ENCODE measurements at places on chromosomes 16 and 17.

- DNase-seq = no peak
These were observed 17.6 kb downstream of the CCDC92B start for GRCh38 chr17:2731807-2732206.

- peak; percentile 84 for DNase-seq
These were observed 6.6 kb downstream of the RIPOR1 start for GRCh38 chr16:67535201-67535600.

DNA sequence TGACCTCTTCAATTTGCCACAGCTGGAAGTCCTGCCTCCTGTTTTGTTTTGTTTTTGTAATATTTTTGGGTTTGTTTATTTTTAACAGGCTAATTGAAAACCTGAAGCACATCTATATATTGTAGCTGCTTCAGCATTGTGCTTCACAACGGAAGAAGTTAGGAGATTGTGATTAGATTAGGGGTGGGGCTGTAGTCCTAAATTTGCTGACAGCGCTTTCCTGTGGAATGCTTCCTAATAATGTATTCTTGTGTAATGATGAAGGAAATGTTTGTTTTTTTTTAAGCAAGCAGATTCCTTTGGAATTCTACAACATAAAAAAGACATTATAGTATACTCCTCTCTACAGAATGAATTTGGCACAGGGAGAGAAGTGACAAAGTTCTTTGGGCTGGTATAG is 70.1 kb downstream of the NLK start:
- no peak for DNase-seq

DNA sequence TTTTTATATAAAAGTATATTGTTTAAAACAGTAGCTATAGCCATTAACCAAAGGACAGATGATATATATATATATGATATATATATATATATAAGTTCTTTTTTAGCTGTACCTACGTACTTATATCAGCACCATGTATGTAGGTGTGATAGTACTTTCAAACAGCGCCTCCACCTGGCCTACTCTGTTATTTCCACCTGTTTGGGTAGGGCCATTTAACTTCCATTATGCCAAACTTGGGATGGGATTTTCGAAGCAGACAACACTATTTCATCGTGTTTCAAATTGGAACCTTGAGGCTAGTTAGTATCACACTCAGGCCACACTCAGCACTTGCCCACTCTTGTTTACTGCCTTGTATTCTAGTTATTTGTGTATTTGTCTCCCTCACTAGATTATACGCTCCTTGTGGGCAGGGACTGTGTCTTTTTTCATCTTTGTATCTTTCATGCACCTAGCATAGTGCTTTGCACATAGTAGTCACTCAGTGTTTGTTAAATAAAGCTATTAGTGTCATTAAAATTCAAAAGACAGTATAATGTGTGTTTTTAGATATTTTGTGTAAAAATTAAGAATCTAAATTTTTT is 11.8 kb upstream of the CLTC start:
- DNase-seq = no peak

DNA sequence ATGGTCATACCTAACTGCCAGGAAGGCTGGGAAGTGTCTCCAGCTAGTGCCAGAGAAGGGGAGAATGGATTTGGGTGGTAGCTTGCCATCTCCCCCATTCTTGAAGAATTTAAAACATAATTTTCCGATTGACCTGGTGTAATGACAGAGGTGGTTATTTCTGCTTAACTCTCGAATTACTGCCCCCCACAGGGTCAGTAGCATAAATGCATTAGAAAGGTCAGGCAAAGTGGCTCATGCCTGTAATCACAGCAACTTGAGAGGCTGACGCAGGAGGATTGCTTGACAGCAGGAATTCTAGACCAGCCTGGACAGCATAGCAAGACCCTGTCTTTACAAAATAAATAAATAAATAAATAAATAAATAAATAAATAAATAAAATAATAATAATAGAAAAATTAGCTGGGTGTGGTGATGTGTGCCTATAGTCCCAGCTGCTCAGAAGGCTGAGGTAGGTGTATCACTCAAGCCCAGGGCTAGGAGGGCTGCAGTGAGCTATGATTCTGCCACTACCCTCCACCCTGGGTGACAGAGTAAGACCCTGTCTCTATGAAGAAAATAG is 27.5 kb downstream of the TMC7 start:
- no peak for DNase-seq

GRCh38 chr17:63171428-63172393 is 205.7 kb downstream of the TANC2 start:
- no peak for DNase-seq

DNA sequence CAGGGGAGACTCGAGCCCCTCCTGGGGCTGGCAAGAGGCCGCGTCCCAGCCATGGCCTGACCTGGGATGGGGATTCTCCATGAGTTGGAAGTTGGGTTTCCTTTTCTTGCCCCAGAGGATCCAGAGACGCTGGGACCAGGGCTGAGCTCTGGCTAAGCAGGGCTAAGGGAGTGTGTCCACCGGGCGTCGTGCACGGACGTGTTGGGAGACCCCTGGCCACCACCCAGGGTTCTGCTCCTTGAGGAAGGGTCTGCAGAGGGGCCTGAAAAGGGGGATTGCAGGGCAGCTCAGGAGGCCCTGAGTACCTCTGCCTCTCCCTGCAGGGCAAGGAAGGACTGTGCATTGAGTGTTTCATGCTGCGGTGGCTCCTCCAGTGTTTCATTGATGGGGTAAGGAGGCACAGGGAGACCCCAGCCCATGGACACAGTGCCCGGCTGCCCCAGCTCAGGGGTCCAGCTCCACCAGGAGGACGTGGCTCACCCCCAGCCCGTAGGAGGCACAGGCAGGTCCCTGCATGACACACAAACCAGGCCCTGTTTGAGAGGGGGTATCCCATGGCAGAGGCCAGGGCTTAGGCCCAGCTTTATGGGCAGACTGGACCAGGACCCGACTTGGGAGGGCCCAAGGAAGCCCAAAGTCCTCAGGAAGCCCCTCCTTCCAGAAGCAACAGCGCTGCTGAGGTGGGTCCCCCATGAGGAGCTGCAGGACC is 47.5 kb downstream of the USP22 start:
- DNase-seq = no peak

DNA sequence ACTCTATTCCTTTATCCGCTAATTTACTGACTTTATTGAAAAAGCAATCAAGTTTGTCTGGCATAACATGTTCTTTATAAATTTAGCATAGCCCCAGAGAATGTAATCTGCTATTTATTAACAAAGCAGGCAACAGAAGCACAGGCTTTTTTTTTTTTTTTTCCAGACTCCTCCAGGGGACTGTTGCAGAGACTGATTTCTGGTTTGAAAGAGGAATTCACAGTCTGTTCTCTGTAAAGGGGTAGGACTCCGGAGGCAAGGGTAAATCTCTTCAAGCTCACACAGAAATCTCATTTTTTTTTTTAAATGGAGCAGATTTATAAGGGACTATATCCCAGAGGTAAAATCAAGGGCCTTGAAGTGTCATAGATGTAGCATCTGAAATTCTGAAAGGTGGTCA is 1386.5 kb upstream of the CDH8 start:
- DNase-seq = no peak

DNA sequence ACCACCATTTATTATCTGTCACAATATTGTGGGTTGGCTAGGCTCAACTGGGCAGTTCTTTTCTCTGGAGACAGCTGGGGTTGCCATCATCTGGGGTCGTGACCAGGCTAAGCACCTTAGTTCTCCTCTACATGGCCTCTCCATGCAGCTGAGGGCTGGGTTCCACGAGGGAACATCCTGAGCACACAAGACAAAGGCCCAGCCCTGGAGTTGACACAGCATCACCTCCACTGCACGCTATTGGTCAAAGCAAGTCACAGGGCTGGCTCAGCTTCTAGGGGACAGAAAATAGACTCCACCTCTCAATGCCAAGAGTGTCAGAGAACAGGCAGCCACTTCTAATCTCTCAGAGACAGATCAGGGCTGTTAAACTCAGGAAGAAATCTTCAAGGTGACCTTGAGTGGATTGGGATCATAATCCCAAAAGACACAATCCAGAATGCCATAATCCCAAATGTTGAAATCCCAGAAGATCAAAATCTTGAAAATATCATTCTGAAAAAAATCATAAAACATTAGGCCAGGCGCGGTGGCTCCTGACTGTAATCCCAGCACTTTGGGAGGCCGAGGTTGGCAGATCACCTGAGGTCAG is 13.0 kb upstream of the USP10 start:
- DNase-seq = no peak

- DNase-seq = peak; percentile 96
These were observed 57.3 kb upstream of the BCO1 start for GRCh38 chr16:81181013-81181720.

- DNase-seq = no peak
These were observed 15.6 kb downstream of the MAP2K3 start for GRCh38 chr17:21299981-21300600.

- no peak for DNase-seq
These were observed 419.4 kb downstream of the SOX9 start for GRCh38 chr17:72539981-72540897.

DNA sequence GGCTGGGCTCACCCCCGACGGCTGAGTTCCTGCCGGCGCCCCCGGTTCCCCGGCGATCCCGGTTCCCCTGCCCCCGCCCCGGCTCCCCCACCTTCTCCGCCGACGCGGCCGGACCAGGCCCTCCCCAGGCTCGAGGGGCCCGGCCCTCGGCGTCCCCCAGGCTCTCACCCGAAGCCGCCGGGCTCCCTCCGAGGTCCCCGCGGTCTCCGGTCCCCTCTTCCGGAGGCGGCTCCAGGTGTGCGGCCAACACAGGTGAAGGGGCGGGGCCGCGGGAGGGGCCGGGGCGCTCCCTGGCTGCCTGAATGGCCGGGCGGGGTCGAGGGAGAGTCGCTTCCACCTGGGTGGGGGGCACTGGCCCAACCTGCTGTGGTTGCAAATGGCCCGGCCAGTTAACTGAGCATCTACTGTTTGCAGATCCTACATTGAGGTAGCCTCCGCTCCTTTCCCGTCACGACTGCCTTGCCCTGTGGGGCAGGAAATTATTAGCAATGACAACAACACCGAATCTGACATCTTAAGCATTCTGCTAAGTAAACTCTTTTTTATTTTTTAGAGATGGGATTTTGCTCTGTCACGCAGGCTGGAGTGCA is at the start of gene BICDL2:
BICDL2 (minus strand) TSS at position 219 of the 590 bp plus-strand sequence. CDS start 1,448 bp downstream, outside the sequence.
- DNase-seq = no peak

GRCh38 chr16:46937536-46937935 is 35.9 kb downstream of the DNAJA2 start:
- no peak for DNase-seq

DNA sequence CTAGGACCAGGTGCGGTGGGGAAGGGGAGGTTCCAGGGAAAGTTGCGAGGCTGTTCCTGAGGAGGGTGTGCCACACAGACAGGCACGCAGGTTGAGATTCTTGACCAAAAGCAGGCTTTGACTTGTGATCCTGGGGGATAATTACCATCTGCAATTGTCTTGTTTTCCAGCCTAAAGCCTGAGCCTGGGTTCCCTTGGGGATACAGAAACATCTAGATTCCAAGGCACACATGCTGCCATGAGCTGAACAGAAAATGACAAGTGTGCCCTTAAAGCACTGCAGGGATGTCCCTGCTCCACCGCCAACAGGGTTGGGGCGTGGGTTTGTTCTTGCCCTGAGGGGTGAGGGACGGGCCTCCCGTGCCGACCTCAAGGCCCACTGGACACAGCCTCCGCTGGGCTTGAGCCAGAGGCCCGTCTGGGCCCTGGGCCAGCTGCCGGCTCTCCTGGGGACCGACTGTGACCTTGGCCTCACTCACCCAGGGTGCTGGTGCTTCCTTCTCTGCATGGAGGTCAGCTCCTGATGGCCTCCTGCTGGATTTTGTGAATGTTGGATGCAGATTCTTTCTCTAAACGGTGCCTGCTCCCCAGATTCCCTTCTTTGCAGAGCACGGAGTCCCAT is 14.0 kb downstream of the CA5A start:
- no peak for DNase-seq

DNA sequence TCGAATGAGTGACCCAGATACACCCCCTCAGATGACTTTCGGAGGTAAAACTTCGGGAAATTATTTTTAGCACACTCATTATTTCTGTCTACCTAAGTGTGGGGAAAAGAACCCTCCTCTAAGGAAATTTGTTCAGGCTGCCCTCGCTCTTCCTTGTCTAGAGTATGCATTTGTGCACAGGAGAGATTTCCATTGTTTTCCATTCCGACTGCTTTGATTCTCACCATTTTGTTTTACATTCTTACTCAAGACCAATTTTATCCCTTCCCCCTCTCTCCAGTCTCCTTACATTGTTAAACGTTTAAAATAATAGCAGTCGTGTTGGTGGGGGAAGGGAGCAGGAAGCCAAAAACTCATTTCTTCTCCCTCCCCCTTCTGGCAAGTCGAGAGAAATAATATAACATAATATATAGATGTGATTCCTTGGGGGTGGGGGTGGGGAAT is 1.5 kb upstream of the CHD3 start:
- DNase-seq = no peak

DNA sequence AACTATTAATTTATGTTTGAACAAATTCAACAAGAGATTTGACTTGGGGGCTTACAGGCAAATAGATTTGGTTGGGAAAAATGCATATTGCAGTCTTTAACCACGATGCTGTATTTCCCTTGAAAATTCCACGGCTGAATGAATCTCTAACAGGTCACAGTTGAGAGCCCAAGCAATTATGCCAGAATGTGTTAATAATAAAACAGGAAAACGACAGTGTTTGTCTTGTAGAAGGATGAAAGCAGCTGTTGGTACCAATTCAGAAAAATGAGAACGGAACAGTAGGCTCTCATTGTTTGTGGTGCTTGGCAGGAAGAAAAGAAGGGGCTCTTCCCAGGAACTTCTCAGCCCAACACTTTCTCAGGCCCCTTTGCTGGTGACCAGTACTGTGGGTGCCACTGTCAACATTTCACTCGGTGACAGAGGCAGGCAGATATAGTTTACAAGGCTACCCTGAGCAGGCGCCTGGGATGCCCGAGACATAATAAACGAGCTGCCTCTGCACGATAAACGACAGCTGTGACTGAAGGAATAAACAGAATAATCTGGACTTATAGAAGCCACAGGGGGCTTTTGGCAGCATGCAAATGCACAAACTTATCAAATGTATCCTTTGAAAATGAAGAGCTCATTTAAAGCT is 387.1 kb downstream of the HS3ST4 start:
- DNase-seq = no peak

DNA sequence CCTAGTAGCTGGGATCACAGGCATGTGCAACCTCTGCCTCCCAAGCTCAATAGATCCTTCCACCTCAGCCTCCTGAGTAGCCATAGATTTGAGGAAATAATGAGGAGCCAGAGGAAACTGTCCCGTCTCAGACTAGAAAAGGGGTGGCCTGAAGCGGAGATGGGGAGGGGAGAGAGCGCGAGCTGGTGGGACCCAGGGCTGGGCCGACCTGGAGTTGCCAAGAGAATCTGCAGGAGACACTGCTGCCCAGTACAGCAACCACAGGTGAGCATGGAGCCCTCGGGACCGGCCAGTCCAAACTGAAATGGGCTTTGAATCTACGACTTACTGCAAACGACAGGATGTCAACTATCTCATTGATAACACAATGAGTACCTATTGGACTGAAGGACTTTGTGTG is 24.3 kb downstream of the CD300A start:
- peak; percentile 37 for DNase-seq

- DNase-seq = no peak
These were observed 44.5 kb downstream of the MEAK7 start for GRCh38 chr16:84459941-84460405.

All from vagina (tissue), 2 donors.